ENCODE measurements at places on chromosomes 2 and 18.

DNA sequence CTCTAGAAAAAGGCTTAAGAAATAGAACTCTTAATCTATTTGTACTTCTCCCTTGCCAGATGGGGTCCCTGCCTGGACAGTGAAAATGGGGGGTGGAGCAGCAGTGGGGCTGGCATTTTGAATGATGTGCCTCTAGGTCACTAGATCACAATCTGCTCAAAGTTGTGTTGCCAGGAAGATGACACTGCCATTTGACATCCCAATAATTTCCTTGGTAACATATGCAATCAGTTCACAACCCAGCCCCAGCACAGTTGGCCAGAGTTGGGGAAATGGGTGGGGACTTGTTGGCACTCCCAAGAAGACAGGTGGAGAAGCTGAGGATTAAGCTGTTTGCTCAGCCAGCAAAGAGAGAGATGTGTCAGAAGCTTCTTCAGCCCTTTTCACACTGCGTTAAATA, 558.3 kb upstream of the KLHL29 start:
- DNase-seq = no peak

- no peak for DNase-seq
Observed at GRCh38 chr2:226792155-226792881, 7.3 kb downstream of the IRS1 start.

GRCh38 chr2:15766303-15766861, 174.0 kb upstream of the MYCN start:
- DNase-seq = no peak

GRCh38 chr2:60066096-60066839, 487.2 kb downstream of the BCL11A start:
- no peak for DNase-seq

GRCh38 chr2:236702657-236703372, 133.2 kb downstream of the ACKR3 start:
- no peak for DNase-seq

DNA sequence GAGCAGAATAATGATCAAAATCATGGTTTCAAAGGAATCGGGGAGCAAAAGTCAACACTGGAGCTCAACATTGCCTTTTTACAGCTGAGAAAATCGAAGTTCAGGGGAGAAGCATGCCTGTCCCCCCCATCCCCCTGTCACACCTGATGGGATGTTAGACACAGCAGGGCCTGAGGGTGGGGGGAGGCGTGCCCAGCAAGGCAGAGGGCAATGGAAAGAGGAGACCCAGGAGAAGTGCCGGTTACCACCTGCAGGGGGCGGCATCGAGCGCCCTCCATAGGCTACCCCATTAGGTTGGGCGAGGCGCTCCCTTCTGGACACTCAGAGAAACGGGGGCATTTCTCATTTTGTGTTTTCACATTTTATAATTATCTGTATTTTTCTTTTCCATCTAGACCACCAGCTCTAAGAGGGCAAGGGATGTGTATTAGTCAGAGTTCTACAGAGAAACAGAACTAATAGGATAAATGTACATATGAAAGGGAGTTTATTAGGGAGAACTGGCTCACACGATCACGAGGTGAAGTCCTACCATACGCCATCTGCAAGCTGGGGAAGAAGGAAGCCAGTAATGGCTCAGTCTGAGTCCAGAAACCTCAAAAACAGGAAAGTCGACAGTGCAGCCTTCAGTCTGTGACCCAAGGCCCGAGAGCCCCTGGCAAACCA, 271.3 kb downstream of the LRATD1 start:
- DNase-seq = peak; percentile 47

DNA sequence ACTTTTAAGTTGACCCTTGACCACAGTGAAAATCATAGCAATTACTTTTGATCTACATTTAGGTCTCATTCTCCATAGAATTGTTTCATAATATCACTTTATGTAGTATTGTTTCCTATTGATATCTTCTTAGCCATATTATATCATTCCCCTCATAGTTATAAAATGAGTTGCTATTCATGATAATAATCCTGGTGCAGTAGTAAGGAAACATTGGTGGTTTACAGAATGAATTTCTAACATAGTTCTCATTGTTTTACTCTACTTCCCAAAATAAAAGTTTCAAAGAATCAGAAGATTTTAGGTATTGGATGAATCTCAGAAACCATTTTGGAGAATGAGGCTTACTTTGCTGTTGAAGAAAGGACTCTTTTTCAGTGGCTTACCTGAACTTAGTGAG, 246.0 kb downstream of the PARD3B start:
- DNase-seq = no peak

DNA sequence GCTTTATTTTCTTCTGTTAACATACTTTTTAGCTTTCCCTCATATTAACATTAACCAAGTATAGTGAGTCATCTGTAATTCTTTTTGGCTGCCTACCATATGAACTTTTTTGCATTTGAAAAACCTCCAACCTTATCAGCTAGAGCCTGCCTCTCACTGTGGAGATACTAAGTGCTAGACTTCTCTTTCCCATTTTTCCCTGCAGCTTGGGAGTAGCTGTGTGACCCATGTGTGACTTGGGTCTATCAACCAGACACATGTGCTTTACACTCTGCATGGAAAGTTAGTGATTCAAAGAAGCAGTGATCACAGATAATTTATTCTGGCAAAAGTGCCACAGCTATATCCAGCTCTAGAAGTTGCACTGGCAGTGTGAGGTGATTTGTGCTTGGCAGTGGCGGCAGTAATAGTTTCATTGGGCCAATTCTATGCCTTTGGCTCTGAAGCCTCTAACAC, 36.3 kb downstream of the PREPL start:
- DNase-seq = no peak

DNA sequence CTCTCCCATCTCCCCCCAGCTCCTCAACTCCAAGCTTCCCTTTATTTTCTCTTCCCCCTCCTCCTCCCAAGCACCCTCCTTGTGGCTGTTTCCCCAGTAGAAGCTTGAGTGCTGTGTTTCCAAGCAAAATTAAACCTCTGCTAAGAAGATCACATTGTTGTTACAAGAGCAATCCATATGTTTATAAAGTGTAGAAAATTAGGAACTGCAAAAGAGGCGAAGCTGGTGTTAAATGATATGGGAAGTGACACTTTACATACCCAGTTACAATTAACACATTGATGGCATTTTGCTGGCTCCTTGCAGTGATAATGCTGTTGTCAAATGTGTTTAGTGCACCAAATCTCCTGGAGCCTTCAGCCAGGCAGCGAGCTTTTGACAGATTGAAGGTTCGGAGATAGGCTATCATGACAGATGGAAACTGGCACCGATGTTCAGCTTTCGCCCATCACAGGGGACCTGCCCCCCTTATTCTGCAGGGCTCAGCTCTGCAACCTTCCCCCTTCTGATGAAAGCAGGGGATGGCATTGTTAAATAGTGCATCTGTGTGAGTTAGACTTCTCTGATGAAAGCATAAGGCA, 259.8 kb upstream of the ATP5MC3 start:
- no peak for DNase-seq

DNA sequence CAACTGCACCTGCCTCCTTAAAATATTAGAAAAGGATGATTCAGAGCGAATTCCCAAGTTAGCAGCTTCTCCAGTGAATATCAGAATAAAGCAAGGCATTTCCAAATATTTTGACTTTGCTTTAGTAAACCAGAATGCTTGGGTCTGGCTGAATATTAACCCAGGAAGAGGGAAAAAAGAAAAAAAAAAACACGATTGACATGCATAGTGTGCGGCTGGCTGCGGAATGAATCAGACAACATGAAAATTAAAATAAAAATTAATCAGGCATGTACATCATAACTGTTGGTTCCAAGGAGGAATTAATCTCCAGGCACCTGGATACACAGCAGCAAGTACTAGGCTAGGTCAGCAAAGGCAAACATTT, 105.8 kb upstream of the NCKAP5 start:
- DNase-seq = no peak

DNA sequence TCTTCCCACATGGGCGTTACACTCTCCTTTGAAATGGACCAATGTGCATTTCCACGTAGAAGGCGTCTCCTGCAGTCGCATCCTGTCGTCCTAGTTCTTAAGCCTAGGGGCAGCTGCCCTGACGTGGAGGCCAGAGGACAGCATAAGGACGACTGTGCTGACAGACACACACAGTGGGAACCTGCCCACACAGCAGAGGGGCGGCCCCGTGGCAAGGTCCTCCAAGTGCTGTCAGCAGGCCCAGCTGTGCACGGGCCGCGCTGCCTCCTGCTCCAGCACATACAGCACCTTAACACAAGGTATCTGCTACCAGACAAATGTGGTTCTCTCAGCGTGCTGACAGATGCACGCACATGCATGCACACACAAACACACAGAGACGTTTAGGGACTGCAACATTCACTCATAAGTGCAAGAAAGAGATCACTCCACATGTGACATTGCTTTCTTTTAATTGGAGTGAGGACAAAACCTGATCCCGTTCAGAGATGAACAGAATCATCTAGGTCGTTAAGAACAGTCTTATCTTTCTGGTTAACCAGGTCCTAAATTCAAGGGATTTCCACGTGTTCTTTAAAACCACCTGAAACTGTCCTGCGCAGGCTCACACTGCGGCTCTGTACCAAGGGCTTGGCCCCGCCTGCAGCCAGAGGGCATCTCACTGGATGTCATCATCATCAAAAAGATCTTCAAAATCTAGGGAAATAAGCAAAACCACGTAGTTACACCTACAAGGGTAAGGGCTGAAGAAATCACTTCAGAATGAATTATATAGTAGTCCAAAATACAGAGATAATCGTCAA, 5.5 kb downstream of the COPS9 start:
- no peak for DNase-seq

Measured in stimulated activated CD4-positive, alpha-beta T cell treated with anti-CD3 and anti-CD28 coated beads, Interleukin-4, amount 100 ng/mL, for 1 hour (primary cell).